ENCODE measurements at places on chromosomes 5 and 9.

GRCh38 chr9:125593581-125594222 lies 113.3 kb downstream of the MAPKAP1 start:
- DNase-seq: no peak

- no peak for DNase-seq
These were observed 59.5 kb upstream of the EQTN start for GRCh38 chr9:27356446-27356845.

- DNase-seq: no peak
These were observed 196.9 kb downstream of the VPS13A start for GRCh38 chr9:77374266-77374665.

DNA sequence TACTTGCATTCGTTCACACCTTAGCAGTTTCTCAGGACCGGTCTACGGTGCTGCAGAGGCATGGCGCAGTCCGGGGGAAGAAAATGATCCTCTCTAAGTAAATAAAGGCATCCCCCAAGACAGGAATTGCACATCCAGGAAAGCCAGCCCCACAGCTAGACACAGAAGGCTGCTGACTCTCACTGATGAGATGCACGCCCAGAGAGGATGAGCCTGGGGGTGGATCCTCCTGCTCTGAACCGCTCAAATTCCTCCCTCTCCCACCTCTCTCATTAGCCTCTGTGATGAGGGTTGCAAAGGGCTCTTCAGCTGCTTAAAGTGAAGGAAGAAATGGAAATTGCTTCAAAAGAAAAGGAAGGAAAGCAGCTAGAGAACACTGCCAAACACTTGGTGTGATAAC lies 132.4 kb downstream of the TTLL11 start:
- DNase-seq: no peak

GRCh38 chr5:68582284-68582683 lies 366.7 kb downstream of the PIK3R1 start:
- DNase-seq: no peak

DNA sequence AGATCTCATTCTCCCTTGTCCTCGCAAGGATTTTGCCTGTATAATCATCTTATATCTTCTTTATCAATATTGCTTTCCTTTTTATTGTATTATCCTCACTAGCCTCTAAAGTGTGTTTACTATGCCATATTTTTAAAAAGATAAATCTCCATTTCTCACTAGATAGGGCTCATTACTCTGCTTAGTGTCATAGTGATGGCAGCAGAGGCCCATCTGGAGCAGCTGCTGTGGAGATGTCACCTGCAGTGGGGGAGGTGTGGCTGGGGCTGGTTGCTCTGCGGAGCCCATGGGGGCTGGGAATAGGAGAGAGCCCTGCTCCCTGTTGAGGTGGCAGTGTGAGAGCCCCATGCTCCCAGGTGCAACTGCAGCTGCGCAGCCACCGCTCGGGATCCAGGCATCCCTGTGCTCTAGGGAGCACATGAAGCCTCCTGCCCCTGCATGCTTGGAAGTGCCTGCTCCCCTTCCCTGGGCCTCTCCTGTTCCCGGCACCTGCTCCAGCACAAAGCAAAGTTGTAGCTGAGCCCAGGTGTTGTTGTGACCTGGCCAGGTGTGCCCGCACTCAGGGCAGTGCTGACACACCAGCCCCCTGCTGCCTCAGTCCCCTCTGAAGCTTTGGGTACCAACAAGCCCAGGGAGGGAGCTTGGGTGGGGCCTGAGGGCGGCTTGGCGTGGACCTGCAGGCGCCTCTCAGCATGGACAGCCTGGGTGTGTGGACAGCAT lies 144.6 kb upstream of the MRPS30 start:
- DNase-seq: no peak

- DNase-seq: no peak
These were observed 7.3 kb downstream of the ISCA1 start for GRCh38 chr9:86274821-86275643.

GRCh38 chr5:158039911-158040347 lies 181.0 kb upstream of the CLINT1 start:
- DNase-seq: no peak

DNA sequence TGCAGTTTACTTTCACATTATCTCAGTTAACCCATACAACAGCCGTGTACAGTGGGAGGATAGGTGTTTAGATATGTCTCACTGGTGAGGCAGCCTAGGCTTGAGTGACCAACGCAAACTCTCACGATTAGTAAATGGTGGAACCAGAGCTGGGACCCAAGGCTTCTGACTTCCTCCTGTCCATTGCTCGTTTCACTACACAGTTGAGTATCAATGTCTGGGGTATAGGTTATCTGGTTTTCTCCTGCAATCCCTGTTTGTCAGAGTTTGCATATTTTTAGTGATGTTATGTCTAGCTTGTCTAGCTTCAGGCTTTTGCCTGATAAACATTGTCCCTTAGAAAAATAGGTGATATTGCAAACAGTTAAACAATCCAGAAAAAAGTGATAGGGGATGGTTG lies 62.6 kb downstream of the NUP214 start:
- no peak for DNase-seq

- no peak for DNase-seq
These were observed 181.0 kb downstream of the BNC2 start for GRCh38 chr9:16689351-16689938.

GRCh38 chr5:152644029-152644728 lies 239.1 kb upstream of the NMUR2 start:
- DNase-seq: no peak

- no peak for DNase-seq
These were observed 84.7 kb downstream of the BASP1 start for GRCh38 chr5:17302106-17302505.

GRCh38 chr5:119284031-119284430 lies 71.8 kb upstream of the TNFAIP8 start:
- no peak for DNase-seq

DNA sequence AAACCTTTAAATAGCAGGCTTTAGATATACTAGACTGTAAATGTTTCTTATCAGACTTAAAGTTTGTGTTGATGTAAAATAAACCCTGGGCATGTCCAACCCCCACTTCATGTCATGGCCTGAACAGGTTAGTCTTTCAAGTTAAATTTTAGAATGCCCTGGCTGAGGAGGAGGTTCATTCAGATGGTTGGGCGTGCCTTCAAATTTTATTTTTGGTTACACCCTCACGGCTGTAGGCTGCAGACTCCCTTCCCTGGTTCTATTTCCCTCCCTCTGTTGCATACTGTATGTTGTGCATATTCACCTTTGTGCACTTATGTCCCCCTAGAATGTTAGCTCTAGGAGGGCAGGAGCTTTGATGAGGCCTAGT lies 5.3 kb upstream of the BICD2 start:
- no peak for DNase-seq

GRCh38 chr5:1462358-1462757 lies 17.1 kb upstream of the SLC6A3 start:
- DNase-seq: no peak

GRCh38 chr9:36603006-36603405 lies 30.3 kb downstream of the MELK start:
- DNase-seq: no peak

- DNase-seq: no peak
These were observed 646.6 kb downstream of the TLE4 start for GRCh38 chr9:80218328-80218727.

GRCh38 chr5:159133041-159133741 lies 33.5 kb upstream of the EBF1 start:
- DNase-seq: no peak

DNA sequence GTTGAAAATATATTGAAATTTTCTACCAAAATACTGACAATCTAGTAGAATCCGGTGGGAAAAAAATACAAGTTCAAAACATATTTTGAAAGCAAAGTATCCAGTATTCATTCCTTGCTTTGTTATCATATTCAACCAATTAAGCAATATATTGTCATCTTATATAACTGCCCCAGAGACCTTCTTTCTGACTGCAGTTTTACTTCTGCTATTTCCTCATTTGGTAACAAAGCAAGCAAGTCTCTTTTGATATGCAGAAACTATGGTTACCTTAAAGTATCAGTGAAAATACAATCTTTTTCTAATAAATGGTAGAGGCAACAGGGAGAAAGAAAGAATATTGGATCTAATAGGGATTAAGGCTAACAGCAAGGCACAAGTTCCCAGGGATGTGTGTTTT lies 663.7 kb upstream of the MEF2C start:
- DNase-seq: no peak

GRCh38 chr5:74556631-74557595 lies 83.6 kb downstream of the ENC1 start:
- no peak for DNase-seq

GRCh38 chr5:32275396-32275741 lies 37.4 kb downstream of the MTMR12 start:
- DNase-seq: no peak

DNA sequence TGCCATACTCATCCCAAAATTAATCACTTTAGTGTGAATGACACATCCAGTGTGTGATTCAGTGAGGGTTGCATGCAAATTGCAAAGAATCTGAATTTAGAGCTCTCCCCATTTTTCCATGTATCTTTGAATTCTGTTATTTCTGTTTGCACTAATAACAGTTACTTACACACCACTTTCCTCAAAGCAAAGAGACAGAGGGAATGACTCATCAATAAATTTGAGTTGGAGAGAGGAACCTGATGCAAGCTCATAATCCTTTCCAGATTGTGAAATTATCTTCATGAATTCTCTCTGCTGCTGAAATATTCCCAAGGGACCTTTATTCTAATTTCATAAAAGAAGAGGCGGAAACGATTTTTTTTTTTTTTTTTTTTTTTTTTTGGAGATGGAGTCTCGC lies 204.8 kb downstream of the CDH9 start:
- no peak for DNase-seq

GRCh38 chr9:16996901-16997491 lies 126.5 kb upstream of the BNC2 start:
- no peak for DNase-seq

DNA sequence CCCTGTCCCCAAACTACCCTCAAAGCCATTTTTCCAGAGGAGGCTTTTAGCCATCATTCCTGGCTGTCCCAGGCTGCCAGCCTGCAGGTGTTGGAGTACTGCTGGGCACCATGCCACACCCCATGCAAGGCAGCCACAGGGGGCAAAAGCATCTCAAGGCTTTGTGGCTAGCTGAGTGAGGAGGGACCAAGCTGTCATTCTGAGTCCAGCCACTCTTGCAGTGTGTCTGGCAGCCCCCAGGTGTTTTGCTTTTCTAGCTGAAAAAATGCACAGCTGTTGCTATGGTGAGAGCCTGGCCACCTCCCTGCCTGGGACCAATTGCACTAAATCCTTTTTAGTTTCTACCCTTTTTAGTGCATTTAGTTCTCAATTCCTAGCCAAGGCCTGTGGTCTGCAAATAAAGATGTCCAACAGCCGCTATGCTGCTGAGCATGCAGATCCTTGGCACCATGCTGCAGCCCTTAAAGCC lies 50.4 kb upstream of the PTGS1 start:
- DNase-seq: no peak

GRCh38 chr9:35085078-35085477 lies 5.3 kb upstream of the FANCG start:
- no peak for DNase-seq

DNA sequence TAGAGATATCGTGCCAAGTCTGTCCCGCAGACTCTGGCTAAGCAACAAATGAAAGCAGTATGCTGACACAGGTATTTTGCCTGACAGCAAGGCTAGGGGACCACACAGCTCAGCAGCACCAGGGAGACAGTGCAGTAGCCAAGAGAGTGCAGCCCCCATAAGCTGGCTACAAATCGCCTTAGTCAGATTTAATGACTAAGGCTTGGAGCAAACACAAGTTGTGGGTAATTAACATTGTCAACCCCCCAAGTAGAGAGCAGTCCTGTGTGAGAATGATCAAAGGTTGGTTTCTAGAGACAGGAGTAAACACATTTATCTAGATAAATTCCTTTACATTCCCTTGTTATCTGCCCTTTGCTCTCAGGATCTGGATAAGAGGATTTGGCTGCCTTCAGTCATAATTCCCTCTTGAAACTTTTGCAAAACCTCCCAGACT lies 1434.5 kb upstream of the CDH6 start:
- no peak for DNase-seq

GRCh38 chr9:93114984-93115335 lies 18.9 kb downstream of the CARD19 start:
- no peak for DNase-seq

- DNase-seq: no peak
These were observed 9.9 kb upstream of the TRIM36 start for GRCh38 chr5:115179394-115180164.

GRCh38 chr5:167295681-167296005 lies 995.8 kb upstream of the WWC1 start:
- no peak for DNase-seq

- DNase-seq: no peak
These were observed 206.8 kb downstream of the GLIS3 start for GRCh38 chr9:4092793-4093709.

DNA sequence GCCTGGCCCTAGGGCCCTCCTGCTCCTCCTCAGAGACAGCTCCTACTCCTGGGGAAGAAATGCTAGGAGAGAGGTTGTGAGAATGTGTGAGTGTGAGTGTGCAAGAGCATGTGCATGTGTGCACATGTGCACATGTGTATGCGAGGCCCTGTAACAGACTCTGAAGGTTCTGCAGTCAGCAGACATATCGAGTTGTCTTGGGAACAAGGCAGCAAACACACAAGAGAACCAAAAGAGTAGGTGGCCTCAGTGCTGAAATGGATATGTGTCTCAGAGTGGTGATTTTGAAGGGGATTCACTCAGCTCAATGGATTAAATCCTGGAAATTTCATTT lies 50.5 kb downstream of the MVB12B start:
- no peak for DNase-seq

- DNase-seq: no peak
These were observed 11.5 kb upstream of the CAAP1 start for GRCh38 chr9:26904070-26904469.

- DNase-seq: no peak
These were observed 49.7 kb upstream of the ARL15 start for GRCh38 chr5:54360089-54360488.

DNA sequence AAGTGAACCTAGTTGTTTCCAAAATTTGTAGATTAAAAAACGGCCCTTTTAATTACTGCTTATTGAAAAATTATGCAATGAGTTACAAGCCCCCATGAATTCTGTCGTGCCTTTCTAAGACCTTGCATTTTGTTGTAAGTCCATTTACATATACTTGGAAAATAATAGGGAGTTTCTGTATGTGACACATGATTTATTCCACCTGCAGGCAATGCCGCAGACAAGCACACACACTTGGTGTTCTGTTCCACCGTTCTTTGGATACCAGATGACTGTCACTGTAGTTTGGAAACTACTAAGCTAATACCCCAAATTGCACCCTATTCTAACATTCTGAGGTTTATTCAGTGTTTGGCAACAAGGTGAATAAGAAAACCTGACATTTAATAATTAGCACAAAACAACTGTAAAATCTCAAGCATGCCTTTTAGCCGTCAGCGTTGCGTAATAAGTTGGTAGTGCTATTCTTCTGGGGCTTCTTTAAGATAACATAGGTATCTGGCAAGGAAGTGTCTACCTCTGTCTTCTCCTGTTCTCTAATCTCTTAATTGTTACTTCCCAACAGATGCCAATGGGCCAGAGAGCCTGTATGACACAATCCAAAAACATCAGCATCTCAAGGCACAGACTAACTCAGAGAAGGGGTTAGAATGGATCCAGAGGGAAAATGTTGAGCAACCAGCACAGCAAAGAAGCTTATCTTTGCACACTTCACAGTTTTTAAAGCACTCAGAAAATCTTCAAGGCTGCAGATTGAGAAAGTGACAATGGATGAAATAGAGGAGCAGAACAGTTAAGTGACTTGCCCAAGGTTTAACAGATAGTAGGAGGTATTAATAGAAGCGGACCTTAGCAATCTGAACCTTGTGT lies 48.2 kb upstream of the DPYSL3 start:
- no peak for DNase-seq
